ENCODE measurements at places on chromosomes 4 and X.

DNA sequence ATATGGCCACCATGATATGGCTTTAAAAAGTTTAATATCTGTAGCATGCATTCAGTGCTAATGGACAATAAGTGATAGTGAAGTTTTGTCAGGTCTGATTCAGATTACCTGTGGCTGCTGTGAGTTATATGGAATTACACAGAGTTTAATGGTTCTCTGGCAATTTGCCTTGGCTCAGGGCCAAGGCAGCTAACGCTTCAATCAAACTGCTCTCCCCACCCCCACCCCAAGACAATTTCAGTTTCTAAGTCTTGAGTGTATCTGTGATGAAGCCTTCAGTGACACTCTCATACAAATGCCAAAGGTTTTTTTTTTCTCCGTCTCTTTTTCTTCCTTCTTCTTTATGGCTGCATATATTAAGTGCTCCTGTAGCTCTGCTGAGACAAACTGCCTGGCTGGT, 106.6 kb downstream of the SHROOM4 start:
- no peak for DNase-seq

DNA sequence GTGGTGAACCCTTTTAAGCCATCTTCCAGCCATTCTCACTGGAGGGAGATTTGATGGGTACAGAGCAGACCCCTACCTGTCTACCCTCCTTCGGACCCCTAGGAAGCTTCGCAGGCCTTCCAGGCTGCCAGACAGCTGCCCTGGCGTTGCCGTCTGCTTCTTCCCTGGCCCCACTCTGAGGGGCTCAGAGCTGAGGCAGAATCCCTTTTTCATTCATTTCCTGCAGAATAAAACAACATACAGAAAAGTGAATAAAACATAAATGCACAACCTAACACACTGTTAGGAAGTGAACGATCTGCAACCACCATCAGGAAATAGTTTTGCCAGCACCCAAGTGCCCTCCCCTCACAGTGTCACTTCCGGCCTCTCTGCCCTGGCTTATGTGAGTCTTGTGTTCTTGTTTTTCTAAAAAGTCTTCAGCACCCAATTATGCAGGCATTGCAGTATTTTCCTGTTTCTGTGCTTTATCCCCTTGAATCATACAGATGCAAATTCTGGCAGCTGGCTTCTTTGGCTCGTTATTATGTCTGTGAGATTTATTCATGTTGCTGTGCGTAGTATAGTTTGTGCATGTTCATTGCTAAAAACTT, 5.6 kb upstream of the ADD1 start:
- DNase-seq = peak; percentile 83

DNA sequence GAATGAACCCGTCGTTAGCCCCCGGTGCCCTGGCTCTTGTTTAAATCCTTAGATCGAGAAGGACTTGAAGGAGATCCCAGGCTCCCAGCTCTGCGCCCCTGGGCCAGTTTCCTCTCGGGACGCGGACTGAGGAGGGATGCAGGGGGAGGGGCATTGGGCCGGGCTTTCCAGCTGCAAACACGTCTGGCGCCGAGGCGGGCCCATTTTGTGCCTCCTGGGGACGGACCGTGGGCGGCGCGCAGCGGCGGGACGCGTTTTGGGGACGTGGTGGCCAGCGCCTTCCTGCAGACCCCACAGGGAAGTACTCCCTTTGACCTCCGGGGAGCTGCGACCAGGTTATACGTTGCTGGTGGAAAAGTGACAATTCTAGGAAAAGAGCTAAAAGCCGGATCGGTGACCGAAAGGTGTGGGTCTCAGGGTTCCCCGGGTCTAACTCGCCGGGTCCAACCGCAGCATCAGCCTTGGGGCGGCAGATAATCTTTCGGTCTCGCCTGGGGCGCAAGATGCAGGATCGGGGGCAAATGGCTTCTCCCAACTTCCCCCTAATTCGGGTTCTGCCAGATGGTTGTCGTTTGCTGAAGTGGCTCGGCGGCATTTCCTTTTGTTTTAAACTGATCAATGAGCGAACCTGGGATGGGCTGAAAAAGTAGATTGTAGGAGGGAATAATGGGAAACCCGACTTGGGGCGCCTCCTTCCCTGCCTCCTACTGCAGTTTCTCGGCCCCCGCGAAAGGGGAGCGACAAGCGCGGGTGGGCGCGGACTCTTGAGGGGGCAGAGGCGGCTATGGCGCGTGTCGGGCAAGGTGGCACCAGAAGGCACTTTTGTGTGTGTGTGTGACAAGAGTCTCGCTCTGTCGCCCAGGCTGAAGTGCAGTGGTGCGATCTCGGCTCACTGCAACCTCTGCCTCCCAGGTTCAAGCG, 2.9 kb downstream of the PDGFRA start:
- no peak for DNase-seq

GRCh38 chr4:145234091-145234706, 53.8 kb upstream of the OTUD4 start:
- DNase-seq = peak; percentile 36

- peak; percentile 1 for DNase-seq
Measured at GRCh38 chr4:72302981-72303704, 265.9 kb downstream of the ADAMTS3 start.

DNA sequence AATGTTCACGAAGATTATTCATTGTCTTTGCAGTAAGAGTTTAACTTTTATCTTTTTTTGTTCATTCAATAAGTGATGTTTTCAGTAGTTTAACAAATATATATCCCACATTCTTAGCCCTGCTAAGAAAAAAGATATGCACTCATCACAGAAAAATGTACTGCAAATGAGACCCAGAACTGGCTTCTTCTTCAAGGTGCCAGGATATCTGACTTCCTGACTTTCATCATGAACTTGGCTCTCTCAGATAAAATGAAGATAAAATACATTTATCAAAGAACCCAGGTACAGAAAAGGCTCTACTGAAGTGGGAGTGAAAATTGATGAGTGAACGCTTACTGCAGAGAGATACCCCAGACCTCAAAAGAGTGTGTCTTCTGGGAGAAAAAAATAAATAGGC, 177.8 kb upstream of the DKK2 start:
- DNase-seq = no peak

- DNase-seq = no peak
Measured at GRCh38 chr4:38539501-38539900, 124.5 kb upstream of the KLF3 start.

DNA sequence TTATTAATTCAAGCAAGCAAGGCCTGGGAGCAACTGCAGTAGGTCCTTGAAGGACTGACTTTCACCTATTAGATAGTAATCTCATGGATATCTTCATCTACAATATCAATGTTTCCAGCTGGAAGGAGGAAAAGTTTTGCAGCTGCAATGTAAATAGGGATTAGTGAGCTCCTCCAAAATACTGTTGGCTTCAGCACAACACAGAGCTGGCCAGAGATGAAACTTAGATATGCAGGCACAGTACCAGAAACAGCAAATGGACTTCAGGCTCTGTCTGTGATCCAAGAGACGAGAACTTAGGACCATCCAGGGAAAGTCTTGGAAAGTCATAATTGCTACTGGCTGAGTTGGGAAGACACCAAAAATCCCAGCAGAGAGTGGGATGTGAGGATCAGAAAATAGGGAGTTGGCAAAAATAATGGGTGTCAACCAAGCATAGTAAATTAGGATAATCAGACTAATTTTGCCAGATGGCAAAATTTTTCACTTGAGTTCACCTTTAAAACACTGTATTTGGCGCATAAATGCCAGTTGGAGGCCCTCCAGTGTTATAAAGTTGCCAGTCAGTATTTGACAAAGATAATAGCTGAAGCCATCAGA, 57.5 kb downstream of the PARM1 start:
- DNase-seq = no peak

- no peak for DNase-seq
Measured at GRCh38 chrX:129717892-129718291, 20.9 kb upstream of the XPNPEP2 start.

All from stimulated activated naive CD4-positive, alpha-beta T cell (primary cell).